ENCODE measurements at places on chromosomes 1 and 21.
A peak's percentile ranks its signal among the peaks of the same experiment; 100 is the strongest.

DNA sequence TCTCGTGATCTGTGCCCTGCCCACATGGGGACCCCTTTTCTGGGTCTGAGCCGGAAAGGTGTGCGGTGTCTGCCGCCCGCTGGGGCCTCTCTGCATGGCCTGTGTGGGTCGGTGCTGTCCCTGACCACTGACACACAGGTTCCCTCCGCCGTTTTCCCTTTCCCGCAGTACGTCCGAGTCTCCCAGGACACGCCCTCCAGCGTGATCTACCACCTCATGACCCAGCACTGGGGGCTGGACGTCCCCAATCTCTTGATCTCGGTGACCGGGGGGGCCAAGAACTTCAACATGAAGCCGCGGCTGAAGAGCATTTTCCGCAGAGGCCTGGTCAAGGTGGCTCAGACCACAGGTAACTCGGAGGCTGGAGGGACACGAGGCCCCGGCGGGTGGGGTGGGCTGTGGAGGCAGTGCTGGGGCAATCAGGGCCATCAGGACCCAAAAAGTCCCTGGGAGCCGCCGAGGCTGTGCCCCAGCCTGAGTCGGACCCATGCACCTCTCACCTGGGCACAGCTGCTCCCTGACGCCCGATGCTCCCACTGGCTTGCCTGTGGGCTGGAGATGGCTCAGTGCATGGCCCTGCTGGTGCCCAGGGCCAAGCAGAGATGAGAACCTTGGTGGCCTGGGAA, 13.3 kb downstream of the TRPM2 start:
- no peak for DNase-seq

- DNase-seq: no peak
Observed at GRCh38 chr21:36976228-36976861, 9.9 kb upstream of the HLCS start.

DNA sequence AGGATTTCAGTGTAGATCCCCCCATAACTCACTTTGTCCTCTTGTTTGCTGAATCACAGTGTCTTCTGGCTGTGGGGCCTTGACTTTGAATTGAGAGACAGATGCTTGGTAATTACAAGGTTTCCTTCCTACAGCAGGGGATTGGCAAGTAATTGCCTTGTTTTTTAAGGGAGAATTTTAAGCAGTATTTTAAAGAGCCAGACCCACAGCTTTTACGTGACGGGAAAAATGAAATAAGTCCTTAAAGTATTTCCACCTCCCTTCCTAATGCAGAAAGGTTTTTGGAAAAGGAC, 41.0 kb downstream of the PGBD5 start:
- DNase-seq: no peak

DNA sequence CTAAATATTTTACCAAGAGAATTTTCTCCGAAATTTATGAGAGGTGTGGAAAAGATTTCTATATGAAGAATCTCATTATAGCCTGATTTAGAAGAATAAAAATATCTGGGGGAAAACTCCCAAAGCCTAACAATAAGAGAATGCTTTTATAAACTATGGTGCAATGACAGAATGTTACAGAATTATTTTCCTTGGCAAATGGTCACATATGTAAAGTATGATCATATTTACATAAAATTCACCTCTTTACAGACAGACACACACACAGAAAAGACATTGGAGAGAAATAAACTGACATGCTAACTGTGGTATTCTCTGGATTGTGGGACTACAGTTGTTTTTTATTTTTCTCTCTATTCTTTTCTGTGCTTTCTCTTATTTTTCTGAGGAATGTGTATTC, 226.3 kb upstream of the USP24 start:
- no peak for DNase-seq

DNA sequence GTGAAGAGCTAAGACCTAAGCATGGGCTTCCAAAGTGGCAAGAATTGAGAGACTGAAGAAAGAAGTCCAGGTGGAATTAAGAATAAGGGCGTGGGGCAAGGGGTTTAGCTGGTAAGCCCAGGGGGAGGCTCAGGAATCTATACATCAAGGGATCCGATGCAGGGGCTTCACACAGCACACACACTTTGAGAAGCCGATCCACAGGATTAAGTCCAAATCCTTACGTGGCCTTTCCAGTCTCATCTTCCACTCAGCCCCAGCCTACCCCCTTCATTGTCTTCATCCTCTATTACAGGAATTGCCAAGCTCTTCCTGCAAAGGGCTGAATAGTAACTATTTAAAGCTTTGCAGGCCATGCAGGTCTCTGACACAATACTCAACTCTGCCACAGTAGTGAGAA, 101.3 kb downstream of the TGFBR3 start:
- no peak for DNase-seq

DNA sequence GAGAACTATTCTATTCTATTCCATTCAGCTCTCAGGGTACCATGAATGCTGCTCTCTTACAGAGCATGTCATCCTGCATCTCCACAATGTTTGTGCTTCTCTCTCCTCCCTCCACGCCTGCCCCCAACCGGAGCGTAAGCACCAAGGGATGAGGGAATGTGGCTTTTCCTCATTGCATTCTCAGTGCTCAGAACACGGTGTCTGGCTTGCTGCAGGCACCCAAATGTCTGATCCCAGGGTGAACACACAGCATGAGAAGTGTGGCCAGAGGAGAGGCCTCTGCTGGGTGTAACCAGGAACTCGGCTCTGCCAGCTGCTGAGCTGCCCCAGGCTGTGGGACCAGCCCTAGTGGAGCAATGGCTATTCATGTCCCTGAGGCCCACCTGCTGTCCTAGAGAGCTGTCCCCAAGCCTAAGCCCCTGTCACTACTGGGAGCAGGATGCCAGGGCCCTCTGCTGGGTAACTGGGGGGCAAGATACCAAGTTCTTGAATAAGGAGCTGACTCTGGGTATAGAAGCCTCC, 38.3 kb downstream of the OLFML2B start:
- no peak for DNase-seq

- peak; percentile 92 for DNase-seq
Observed at GRCh38 chr1:199041173-199041914, 402.5 kb downstream of the PTPRC start.

DNA sequence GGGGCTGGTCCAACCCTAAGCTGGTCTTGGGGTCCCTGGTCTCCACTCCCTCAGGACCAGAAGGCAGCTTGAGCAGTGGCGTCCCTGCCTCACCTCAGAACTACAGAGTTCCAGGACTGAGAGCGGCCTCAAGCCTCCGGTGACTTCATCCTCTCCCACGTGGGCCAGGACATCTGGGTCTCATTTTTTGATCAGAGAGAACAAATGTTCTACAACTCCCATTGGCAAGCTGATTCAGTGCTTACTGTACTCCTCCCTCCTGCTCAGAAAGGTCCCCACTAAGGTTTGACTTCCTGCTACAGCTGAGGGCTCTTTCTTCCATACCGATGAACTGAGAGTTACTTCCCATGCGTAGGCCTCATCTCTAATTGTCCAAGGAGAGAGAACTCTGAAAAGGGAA, 78.5 kb downstream of the PLXNA2 start:
- no peak for DNase-seq

DNA sequence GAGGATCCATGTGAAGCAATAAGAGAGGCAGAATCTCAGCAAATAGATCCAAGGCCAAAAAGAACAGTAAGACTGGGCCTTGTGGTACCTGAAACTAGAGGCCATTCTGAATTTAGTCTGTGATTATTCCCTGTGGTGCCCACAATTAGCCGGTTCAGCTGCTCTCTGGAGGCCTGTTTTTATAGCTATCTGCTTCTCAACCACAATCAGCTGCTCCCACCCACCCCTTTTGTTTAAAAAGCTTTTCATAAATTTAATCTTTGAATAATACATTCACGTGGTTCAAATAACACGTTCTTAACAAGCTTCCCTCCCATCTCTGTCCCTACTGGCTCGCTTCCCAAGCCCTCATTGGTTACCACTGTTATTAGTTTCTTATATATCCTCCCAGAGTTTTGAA, 18.0 kb downstream of the UBE2T start:
- DNase-seq: no peak

- DNase-seq: no peak
Observed at GRCh38 chr1:115782571-115783281, 14.2 kb upstream of the CASQ2 start.

DNA sequence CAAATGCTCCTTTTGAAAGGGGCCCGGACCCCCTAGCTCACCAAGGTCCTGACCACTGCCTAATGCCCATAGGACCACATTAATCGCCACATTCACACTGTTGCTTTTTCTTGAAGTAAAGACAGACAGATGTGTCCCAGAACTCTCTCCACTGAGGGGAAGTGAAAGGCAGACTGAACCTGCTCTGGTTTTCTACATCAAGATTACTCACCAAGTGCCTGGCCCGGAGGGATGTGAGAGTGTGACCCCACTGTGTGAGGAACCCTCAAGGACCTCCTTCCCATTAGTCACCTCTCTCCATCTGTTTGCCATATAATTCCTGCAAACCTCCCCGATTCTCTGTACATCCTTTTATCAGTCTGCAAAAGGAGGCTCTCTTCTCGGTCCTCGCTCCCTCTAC, 381.5 kb downstream of the OMA1 start:
- DNase-seq: no peak

DNA sequence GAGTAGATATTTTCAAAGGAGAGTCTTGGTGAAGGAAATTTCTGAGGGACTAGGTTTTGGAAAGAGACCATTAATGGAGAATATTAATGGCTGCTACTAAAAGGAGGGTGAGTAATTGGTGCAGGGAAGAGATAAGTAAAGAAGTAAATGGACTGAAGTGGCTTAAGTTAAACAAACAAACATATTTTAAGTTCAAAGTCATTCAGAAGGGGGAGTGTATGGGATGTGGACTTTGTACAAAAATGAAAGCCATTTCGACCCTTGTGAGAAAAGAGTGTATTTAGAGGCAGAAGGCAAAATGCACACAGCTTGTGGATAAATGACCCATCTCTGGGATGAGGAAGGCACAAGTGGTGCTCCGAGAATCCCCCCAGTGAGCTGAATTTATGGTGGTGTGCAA, 171.7 kb downstream of the BACH1 start:
- DNase-seq: no peak

DNA sequence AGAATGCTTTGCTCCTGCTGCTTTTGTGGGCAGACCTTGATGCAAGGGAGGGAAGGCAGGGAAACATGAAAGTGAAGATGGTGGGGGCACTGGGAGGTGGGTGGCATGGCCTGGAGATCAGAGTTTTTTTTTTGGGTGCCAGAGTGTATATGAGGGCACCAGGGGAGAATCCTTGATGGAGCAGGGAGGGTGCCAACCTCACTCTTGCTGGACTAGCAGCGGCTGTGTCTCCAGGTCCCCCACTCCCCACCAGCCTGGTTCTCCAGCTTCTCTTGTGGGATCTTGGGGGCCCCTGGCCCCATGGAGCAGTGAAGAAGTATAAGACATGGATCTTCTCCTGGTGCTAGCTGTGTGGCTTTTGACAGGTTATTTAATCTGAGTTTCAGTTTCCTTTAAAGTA, 13.5 kb upstream of the PRELP start:
- DNase-seq: no peak

DNA sequence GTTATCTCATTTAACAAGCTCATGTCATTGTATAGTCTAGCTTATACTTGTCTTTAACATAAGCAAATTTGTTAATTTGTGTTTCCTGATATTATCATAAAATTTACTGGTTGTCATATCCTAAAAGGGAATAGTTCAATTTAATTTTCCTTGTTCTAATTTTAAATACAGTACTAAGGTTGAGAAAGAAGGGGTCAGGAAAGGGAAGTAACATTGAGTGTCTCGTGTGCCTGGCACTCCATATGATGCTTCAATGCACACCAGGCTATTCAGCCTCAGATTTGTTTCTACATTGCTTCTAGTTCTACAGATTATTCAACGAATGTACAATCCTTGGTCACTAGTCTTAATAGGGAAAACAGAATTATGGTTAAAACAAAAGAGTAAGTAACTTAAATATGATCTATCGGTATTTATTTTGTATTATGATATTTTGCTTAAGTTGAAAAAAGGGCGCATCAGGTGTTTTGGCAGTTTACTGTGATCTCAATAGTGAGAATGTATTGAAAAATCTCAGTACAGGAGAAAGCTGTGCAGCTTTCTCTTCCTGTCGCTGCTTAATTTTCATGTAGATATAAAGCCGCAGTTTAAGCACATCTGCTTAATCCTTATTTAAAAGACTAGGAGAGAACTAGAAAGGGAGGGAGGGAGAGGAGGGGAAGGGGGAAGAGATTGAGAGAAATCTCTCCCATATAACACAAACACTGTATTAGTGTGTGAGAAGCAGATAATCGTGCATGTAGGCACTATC, 13.0 kb downstream of the PTPRC start:
- no peak for DNase-seq

DNA sequence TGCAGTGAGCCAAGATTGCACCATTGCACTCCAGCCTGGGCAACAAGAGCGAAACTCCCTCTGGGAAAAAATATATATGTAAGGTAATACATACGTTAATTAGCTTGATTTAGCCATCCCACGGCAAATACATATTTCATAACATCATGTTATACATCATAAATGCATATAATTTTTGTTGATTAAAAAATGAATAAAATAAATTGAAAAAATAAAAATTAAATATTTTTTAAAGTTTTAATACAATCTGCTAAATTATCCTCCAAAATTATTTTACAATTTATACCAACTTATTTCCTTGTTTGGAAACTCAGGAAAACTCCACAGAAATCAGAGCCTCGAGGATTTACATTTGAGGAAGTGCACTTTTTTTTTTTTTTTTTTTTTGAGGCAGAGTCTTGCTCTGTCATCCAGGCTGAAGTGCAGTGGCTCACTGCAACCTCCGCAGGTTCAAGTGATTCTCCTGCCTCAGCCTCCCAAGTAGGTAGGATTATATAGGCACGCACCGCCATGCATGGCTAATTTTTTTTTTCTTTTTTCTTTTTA, 12.6 kb upstream of the IPO9 start:
- no peak for DNase-seq

DNA sequence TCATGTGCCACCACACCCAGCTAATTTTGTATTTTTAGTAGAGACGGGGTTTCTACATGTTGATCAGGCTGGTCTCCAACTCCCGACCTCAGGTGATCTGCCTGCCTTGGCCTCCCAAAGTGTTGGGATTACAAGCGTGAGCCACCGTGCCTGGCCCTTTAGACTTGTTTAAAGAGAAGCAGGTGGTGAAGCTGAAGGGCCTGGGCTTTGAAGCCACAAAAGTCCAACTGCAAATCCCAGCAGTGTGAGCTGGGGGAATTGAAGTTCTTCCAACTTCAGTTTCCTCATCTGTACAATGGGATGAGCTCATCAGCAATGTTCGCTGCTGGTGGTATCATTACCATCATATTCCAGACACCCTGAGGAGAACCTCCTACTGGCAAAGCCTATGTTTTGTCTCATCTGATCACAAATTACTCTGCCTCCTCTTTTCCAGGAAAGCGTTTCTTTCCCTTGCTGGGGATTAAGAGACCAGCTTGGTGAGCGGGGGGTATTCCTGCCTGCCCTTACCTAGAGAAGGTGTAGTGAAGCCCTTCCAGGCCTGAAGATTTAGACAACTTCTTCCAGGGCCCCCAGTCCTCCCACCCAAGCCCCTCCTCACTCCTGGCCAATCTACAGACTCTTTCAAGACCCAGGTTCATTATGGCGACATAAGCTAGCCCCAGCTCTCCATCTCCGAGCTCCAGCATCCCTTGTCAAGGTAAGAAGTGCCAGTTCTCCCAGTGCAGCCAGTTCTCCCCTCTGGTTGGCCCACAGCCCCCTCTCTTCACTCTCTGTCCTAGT, 2.4 kb upstream of the SHISA4 start:
- DNase-seq: no peak

DNA sequence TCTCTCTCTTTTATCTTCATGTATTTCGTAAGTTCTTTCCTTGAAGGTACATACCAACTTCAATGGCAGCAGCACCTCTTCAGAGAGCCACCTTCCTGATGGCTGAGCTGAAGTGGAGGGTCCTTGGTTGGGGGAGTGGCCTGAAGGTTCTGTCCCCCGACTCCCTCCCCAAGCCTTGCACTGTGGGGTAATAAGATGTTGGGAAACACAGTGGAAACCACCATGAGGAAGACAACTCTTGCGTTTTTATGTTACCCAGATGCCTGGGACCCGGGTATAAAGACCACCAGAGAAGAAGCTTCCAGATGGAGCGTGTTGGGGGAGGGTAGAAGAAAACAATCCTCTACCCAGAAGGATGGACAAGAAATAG, 794 bp downstream of the KRTAP12-3 start:
- DNase-seq: no peak

Data from activated CD4-positive, alpha-beta T cell treated with anti-CD3 and anti-CD28 coated beads, Interleukin-2, Interleukin-4, amounts not matched to agents 100 ng/mL and 50 ng/mL, durations not matched to agents 16 hours and 8 hours (primary cell).